ENCODE measurements at places on chromosomes 13 and 19.

- H3K4me1 ChIP-seq: no peaks in the 10 kb centered on the region
- H3K27ac ChIP-seq: no peak overlapping the region
- no peak overlapping the region for H3K4me3 ChIP-seq
- H3K27me3 ChIP-seq: no peaks in the 10 kb centered on the region
- DNase-seq: no peak
These were observed 815.1 kb downstream of the DIAPH3 start for GRCh38 chr13:59348617-59349016.

GRCh38 chr19:23436318-23436717, 41.0 kb upstream of the ZNF91 start:
- no peaks in the 10 kb centered on the region for H3K36me3 ChIP-seq
- H3K27ac ChIP-seq: no peak overlapping the region
- no peak overlapping the region for H3K4me3 ChIP-seq
- no peaks in the 10 kb centered on the region for H3K4me1 ChIP-seq

DNA sequence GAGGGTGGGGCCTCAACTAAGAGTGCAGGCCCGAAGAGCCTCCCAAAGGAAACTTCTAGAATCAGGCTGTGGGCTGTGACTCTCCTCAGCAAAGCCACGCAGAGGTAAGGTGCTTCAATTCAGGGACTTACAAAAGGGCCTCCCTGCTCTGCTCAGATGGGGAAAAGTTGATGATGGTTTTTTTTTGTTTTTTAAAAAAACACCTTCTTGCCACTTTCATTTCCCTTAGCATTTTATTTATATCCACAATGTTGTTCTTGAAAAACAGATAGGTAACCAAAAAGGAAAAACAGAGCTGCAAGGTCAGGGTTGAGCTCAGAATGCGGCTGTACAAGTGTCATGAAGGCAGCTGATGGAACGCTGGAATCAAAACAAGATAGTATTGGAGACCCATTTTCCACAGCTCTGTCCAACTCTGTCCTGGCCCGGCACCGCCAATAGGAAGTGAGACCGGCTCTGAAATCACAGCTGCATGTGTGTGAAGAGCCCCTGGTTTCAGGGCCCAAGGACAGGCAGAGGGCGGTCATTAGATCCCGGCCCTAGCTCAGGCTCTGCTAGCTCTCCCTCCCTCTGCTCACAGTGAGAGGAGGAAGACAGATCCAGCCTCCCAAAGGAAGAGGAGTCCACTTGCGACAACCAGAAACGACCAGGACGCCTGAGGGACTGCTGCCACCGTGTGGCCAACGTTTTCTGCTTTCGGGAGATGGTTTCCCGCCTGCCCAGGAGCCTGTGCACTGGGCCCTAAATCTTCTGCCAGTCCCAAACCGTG, 58.3 kb downstream of the KLF2 start:
- no peaks in the 10 kb centered on the region for H3K36me3 ChIP-seq
- H3K4me1 ChIP-seq: peaks cover 14% of the 10 kb centered on the region
- peak overlapping the region; percentile 81 for H3K27ac ChIP-seq
- H3K27me3 ChIP-seq: no peaks in the 10 kb centered on the region

DNA sequence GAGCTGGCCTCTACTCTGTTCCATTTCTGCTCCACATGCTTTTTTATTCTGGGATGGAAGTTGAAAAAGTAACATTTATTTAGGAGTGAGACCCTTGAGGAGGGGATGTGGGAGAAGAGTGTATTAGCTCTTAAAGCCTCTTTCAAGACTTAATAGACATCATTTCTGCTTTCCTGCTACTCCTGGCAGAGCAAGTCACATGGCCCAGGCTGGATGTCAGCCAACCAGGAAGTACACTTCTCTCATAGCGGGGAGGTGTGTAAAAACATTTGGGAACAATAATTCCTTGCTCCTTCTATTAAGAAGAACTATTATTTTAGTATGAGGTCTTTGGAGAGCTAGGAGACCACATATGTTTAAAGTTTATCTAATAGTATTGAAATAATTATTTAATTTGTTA, 40.6 kb upstream of the FAM216B start:
- no peak overlapping the region for H3K4me3 ChIP-seq
- no peak overlapping the region for H3K27ac ChIP-seq
- no peaks in the 10 kb centered on the region for H3K36me3 ChIP-seq
- peak; percentile 59 for DNase-seq
- H3K27me3 ChIP-seq: no peaks in the 10 kb centered on the region
- no peaks in the 10 kb centered on the region for H3K4me1 ChIP-seq

- no peak overlapping the region for H3K4me3 ChIP-seq
- H3K27me3 ChIP-seq: no peaks in the 10 kb centered on the region
- no peaks in the 10 kb centered on the region for H3K4me1 ChIP-seq
These were observed 1.3 kb upstream of the CD22 start for GRCh38 chr19:35327642-35328041.

GRCh38 chr13:77184455-77184854, 142.4 kb downstream of the MYCBP2 start:
- no peak for DNase-seq

GRCh38 chr13:76387566-76387965, 498.6 kb downstream of the KCTD12 start:
- DNase-seq: no peak
- no peak overlapping the region for H3K27ac ChIP-seq
- no peaks in the 10 kb centered on the region for H3K36me3 ChIP-seq

DNA sequence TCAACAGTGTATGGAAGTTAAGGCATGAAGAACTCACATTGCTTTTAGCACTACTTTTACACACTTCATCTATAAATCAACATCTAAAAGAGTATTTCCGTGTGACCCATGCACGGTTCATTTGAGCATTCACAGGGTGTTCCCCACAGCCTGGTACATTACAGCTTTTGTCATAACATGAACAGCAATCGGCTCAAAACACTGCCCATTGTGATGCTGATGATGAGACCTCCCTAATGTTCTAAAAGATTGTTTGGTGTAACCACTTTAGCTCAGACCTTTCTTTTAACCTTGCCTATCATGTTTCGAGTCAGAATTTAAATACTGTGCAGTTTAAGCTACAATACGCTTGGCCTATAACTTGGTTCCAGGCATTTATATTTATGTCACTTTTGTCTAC, 4.1 kb upstream of the KLF5 start:
- no peak overlapping the region for H3K4me3 ChIP-seq
- no peaks in the 10 kb centered on the region for H3K36me3 ChIP-seq
- H3K27ac ChIP-seq: no peak overlapping the region
- no peaks in the 10 kb centered on the region for H3K27me3 ChIP-seq
- DNase-seq: no peak
- peaks cover 6% of the 10 kb centered on the region for H3K4me1 ChIP-seq

GRCh38 chr13:82627183-82627582, 1255.1 kb downstream of the SLITRK1 start:
- H3K27me3 ChIP-seq: no peaks in the 10 kb centered on the region
- no peak overlapping the region for H3K4me3 ChIP-seq
- H3K36me3 ChIP-seq: no peaks in the 10 kb centered on the region
- no peak for DNase-seq

DNA sequence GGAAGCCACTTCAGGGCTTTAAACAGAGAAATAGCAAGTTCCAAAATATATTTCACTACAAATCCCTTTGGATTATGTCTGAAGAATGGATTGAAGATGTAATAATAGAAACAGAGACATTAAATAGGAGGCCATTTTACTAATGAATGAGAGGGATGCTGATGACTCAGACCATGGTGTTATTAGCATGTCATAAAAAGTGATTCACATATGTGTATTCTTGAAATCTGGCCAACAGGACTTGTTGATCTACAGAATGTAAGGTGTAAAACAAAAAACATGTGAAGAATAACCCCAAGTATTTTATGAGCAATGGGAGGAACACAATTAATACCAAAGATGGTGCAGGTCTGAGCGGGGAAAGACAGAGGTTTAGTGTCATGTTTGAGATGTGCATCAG, 873.7 kb downstream of the SLITRK5 start:
- H3K4me3 ChIP-seq: no peak overlapping the region
- no peaks in the 10 kb centered on the region for H3K4me1 ChIP-seq
- no peaks in the 10 kb centered on the region for H3K27me3 ChIP-seq
- no peaks in the 10 kb centered on the region for H3K36me3 ChIP-seq
- H3K27ac ChIP-seq: no peak overlapping the region

GRCh38 chr13:90882551-90882950, 464.9 kb upstream of the MIR17HG start:
- no peaks in the 10 kb centered on the region for H3K27me3 ChIP-seq
- H3K36me3 ChIP-seq: no peaks in the 10 kb centered on the region
- no peak overlapping the region for H3K4me3 ChIP-seq
- DNase-seq: no peak

GRCh38 chr19:44643605-44644401, at the start of gene PVR:
Gene PVR, plus strand, starts transcription at chr19:44643910. Its CDS starts 187 bp downstream, at chr19:44644097.
- peaks cover 3% of the 10 kb centered on the region for H3K4me1 ChIP-seq
- H3K4me3 ChIP-seq: peak within 1 kb of the TSS; percentile 93
- peak within 1 kb of the TSS; percentile 78 for H3K27ac ChIP-seq
- DNase-seq: no peak
- no peaks in the 10 kb centered on the region for H3K27me3 ChIP-seq

- DNase-seq: no peak
- H3K4me1 ChIP-seq: no peaks in the 10 kb centered on the region
- H3K27me3 ChIP-seq: no peaks in the 10 kb centered on the region
- no peak overlapping the region for H3K4me3 ChIP-seq
- H3K27ac ChIP-seq: no peak overlapping the region
- no peaks in the 10 kb centered on the region for H3K36me3 ChIP-seq
These were observed 40.1 kb downstream of the HSPH1 start for GRCh38 chr13:31121379-31122140.

- H3K36me3 ChIP-seq: no peaks in the 10 kb centered on the region
- no peaks in the 10 kb centered on the region for H3K4me1 ChIP-seq
- no peak overlapping the region for H3K27ac ChIP-seq
- H3K4me3 ChIP-seq: no peak overlapping the region
These were observed 67.7 kb upstream of the LSM14A start for GRCh38 chr19:34104557-34104956.

DNA sequence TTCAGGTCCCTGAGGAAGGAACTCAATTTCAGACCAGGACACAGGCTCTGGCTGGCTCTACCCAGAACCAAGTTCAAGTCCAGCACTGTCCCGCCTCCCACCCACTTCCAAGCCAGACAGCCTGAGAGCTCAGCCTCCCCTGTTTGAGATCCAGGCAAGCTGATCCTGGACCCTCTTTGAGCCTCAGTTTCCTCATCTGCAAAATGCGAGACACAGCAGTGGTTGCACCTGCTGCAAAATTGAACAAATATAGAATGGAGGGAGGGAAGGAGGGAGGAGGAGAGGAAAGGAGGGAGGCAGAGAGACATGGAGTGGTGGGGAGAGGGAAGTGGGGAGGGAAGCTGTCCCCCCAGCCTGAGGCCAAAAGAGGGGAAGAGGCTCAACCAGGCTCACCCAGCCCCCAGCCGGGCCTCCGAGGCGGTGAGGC, 751 bp downstream of the TMEM221 start:
- peaks cover 18% of the 10 kb centered on the region for H3K27me3 ChIP-seq
- no peak overlapping the region for H3K4me3 ChIP-seq
- no peaks in the 10 kb centered on the region for H3K36me3 ChIP-seq

DNA sequence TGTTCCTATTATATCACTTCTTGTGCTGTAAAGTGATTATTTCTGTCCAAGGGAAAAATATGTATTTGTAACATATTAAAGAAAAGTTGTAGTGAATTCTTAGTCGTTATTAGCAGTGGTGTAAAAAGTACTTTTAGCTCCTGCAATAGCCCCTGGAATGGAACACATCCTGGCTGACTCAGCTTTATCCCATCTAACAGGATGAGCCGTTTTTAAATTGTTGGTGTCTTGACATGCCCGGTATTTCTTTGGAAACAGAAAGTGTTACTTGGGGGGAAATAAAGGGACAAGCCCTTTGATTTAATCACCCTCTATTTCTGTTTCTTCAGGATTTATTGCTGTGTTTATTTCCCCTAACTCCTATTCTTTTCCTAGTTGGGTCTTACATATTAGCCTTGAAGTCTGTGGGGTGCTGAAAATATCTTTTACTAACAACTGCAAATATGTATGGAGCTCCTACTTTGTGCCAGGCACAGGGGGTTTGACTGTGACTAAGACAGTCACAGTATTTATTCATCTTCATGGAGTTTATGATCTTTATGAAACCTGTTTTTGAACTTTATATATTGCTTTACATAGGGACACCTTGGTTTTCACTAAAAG, 17.9 kb downstream of the COG3 start:
- no peaks in the 10 kb centered on the region for H3K4me1 ChIP-seq
- peaks cover 61% of the 10 kb centered on the region for H3K36me3 ChIP-seq
- no peak overlapping the region for H3K27ac ChIP-seq

DNA sequence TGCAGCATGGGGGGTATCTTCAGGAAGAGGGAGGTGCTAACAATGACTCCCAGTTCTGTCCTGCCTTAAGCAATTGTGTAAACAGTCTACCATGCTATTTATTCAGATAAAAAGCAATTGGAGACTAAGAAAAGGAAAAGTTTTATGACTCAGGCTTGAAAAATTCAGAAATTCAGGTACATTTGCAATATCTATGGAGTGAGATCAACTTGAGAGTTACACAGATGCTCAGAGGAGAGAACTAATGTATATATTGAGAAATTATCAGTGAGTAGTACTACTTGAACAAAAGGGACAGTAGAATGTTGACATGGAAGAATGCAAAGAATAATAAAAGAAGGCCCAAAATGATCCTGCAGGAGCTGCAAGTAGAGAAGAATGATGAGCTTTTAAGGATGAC, 277.6 kb upstream of the DACH1 start:
- no peak overlapping the region for H3K27ac ChIP-seq
- no peak for DNase-seq
- no peaks in the 10 kb centered on the region for H3K36me3 ChIP-seq
- no peak overlapping the region for H3K4me3 ChIP-seq

DNA sequence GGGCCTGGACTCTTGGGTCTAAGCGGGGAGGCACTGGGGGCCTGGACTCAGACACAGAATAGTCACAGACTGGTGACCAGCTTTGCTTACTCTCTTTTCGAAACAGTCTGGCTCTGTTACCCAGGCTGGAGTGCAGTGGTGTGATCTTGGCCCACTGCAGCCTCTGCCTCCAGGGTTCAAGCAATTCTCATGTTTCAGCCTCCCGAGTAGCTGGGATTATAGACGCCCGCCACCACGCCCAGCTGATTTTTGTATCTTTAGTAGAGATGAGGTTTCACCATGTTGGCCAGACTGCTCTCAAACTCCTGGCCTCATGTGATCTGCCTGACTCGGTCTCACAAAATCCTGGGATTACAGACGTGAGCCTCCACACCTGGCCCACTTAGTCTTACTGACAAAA, 11.1 kb downstream of the MED25 start:
- peaks cover 11% of the 10 kb centered on the region for H3K36me3 ChIP-seq
- H3K27ac ChIP-seq: no peak overlapping the region
- H3K4me1 ChIP-seq: no peaks in the 10 kb centered on the region
- H3K4me3 ChIP-seq: no peak overlapping the region
- no peaks in the 10 kb centered on the region for H3K27me3 ChIP-seq

DNA sequence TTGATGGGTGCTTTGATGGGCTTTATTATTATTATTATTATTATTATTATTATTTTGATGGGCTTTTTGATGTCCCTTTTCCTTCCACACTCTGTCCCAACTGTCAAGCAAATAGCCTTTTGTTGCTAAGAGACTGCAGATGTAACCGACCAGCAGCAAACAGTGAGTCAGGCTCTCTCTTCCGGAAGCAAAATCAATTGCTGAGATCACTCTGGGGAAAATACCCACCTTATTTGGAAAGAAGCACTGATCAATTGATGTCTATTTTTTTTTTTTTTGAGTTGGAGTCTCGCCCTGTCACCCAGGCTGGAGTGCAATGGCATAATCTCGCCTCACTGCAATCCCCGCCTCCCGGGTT, 2.9 kb downstream of the LDLR start:
- H3K4me1 ChIP-seq: no peaks in the 10 kb centered on the region
- H3K27ac ChIP-seq: peak overlapping the region; percentile 97
- H3K4me3 ChIP-seq: no peak overlapping the region
- no peak for DNase-seq

- H3K4me3 ChIP-seq: no peak overlapping the region
- H3K27me3 ChIP-seq: no peaks in the 10 kb centered on the region
- no peaks in the 10 kb centered on the region for H3K4me1 ChIP-seq
- no peaks in the 10 kb centered on the region for H3K36me3 ChIP-seq
- no peak for DNase-seq
- H3K27ac ChIP-seq: no peak overlapping the region
These were observed 7.4 kb downstream of the MICOS13 start for GRCh38 chr19:5672708-5673459.
